Peyer's patch (tissue), 4 donors: ENCODE measurements at places on chromosomes 2 and 18.

GRCh38 chr2:41621095-41621494 is 426.7 kb upstream of the PKDCC start:
- DNase-seq, result no peak

- no peak for DNase-seq
Measured at GRCh38 chr2:197919487-197919886, 115.1 kb downstream of the PLCL1 start.

GRCh38 chr2:176455816-176456291 is 186.6 kb downstream of the MTX2 start:
- no peak for DNase-seq

DNA sequence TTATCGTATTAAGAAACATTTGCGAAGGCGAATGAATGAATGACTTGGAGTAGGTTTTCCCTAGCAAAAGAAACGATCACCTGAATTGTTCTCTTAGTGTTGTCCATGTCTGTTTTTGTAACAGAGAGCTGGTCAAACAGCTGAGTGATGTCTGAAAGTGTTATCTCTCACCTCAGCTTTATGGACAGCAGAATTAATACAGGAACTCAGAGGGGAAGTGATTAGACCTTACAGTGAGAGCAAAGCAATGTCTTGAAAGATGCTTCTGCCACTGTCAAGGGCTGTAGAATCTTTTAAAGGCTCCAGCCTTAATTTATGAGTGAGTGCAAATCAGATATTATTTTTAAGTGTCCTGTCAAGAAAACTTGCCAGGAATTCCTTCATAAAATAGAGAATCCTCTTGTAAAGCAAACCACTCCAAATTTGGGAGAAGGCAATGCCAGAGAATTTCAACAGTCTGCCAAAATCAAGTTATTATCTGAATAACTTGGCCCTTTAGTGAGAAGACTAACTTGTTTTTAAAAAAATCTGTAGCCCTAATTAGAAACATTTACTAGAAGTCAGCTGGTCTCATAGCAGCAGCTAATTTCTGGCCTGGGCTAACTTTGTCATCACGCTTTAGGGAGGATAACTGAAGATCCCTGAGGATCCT is 60.7 kb downstream of the CDC42EP3 start:
- no peak for DNase-seq
